ENCODE measurements at places on chromosomes 7 and 10.

DNA sequence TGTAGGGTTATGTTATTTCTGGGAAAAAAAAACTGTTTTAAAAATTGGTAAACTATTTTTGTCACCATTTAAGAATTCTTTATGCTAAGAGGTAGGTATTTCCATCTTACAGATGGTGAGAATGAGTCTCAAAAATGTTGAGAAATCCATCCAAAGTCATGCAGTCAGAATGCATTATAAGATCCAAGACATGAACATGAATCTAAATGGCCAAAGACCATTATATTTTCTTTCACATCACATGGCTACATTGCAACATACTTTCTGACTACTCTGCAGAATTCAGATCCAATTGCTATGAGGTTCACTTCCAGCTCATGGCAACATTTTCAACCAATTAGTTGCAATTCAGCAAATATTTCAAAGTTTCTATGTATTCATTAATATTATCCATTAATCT, 181.2 kb downstream of the TWIST1 start:
- no peak for DNase-seq

GRCh38 chr10:49844775-49845595, 82.9 kb upstream of the OGDHL start:
- no peak for DNase-seq

GRCh38 chr10:33314811-33315561, 19.5 kb downstream of the NRP1 start:
- no peak for DNase-seq

DNA sequence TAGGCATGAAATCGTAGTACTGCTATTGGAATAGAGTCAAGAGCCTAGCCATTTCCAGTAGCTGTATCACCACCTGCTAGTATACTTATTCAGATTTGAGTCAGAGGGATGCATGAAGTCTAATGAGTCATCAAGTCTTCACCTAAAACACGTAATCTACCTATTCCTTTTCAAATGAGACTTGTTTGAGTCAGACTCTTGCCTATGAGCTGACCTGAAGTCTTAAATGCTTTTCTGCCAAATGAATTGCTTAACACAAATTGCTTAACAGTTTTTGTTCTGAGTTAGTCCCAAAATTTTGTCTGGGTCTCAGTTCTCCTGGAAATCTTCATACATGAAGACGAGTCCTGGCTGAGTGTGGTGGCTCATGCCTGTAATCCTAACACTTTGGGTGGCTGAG, 165.2 kb downstream of the GNAT3 start:
- DNase-seq, result no peak

DNA sequence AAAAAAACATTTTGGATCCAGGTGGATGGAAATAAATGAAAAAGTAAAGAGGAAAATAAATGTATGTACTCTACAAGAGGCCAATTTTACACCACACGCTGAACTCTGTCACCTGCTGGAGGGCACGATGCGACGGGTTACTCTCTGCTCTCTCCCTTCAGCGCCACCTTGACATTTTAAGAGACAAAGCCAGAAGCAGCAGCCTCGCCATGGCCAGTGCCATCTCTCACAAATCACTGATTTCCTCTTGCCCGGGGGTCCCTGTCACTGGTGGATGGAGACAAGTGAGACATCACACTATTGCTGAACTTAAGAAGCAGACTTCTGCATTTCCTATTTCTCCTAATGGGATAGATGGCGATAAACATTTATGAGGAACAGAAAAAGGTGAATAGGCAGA, 190.0 kb downstream of the ZMYND11 start:
- no peak for DNase-seq
